ENCODE measurements at places on chromosomes 11 and 22. TPM values are rescaled to one million over a fixed set of nuclear protein-coding genes. Genes with fewer than 3 reads are reported as not detected.
A peak's percentile ranks its signal among the peaks of the same experiment; 100 is the strongest.

NELL1 gene
- not detected for total RNA-seq

SLC22A8 gene
- total RNA-seq, result not detected

- no peak for DNase-seq
Observed at GRCh38 chr22:39537975-39538374, 5.4 kb upstream of the RPS19BP1 start.

CTSW gene
- 1.1 TPM for total RNA-seq

TREH gene
- not detected for total RNA-seq

GRCh38 chr11:57597916-57598830 is 688 bp downstream of the SERPING1 start:
- peak; percentile 83 for DNase-seq

GRCh38 chr22:37427135-37427710 is at the start of gene ELFN2:
ELFN2 (minus strand) TSS chr22:37427479; CDS start chr22:37375534, 51,945 bp downstream.
- DNase-seq, result peak; percentile 50

BCO2 gene
- not detected for total RNA-seq

- DNase-seq, result no peak
Observed at GRCh38 chr11:57511741-57512430, 3.6 kb downstream of the SLC43A1 start.

GRCh38 chr11:126722006-126722736 is 278.4 kb downstream of the KIRREL3 start:
- DNase-seq, result peak; percentile 26

GRCh38 chr11:19089421-19089820 is 27.5 kb upstream of the ZDHHC13 start:
- DNase-seq, result no peak

DNA sequence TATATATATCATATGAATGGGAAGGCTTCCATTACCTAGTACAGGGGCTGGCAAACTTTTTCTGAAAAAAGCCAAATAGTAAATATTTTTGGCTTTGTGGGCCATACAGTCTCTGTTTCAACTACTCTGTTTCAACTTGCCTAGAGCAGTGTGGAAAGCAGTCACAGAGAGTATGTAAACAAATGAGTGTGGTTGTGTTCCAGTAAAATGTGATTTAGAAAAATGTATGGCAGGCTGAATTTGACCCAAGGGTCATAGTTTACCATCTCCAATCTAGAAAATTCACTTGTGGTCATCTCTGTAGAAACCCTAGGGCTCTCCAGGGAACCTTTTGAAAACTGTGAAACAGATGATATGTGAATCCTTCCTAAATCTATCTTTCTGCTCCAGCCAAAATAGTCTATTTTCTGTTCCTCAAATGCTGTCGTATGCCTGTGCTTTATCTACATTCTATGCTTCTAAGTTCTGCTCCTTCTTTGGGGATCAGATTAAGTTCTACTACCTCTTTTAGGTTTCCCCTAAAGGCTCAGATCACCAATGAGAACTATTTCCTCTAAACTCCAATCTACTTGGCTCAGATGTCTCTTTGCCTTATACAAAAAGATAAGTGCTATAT is 356.2 kb downstream of the METTL15 start:
- DNase-seq, result no peak

GRCh38 chr22:39952347-39952746 is 7.8 kb upstream of the TMA7B start:
- DNase-seq, result no peak

GRCh38 chr11:66039765-66040164 is 9.2 kb downstream of the GAL3ST3 start:
- DNase-seq, result no peak

DNA sequence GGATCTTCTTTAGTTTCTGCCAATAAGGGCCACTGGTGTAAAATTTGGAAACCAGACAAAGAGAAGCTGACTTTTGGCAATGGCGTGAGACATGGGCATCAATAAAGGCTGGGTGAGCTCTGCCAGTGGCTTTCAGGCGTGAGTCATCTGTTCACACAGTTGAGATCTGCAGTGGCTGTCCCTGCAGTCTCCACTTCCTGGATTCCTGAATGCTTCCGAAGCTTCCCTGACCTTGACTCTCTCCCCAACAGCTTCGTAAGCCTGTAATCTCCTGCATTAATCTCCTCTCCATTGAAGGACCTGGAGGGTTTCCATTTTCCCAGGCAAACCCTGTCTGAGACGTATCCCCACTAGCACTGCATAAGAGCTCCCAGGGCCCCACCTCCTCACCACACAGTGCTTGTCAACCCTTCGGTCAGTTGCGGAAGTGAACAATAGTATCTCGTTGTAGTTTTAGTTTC is 574.7 kb downstream of the TBC1D22A start:
- peak; percentile 77 for DNase-seq

RTCB gene
- total RNA-seq, result 96.7 TPM

GRCh38 chr11:86606836-86607481 is 65.5 kb downstream of the ME3 start:
- DNase-seq, result peak; percentile 53

DNA sequence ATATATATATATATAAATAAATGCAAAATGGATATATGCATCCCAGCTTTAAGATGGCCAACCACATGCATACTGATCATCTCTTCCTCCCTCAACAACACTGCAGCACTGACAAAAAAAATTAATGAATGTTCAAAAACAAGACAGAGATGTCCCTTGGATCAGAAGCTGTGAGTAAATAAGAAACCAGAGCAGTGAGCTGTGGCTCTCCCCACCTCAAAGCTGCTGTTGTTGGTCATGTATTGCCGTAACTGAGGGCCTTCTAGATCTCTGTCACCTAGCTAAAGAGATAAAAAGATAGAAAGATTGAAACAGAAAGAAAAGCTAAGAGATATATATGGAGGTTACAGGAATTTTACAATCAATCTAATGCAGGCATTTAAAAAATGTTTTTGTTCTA is 15.5 kb upstream of the TMEM135 start:
- no peak for DNase-seq

DNA sequence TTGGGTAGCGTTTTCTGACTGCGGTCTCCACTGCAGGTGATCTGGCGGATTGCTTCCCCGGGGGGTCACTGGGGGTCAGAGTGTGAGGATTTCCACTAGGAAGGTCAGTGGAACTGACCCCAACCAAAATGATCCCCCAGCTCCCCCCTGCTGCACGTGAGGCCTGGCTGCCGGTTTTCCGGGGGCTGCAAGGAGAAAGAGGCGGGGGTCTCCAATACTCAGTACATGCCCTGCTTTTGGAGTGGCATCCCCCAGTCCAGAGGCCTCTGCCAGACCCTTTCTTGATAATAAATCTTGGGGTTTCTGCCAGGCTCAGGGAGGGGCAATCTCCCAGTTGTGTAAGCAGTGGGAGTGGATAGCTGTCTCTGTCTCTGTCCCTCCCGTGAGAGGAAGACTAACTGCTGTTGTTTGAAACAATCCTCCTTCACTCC is 71.5 kb upstream of the RTL6 start:
- no peak for DNase-seq

- no peak for DNase-seq
Observed at GRCh38 chr22:41920271-41920976, 5.5 kb upstream of the SHISA8 start.

- peak; percentile 84 for DNase-seq
Observed at GRCh38 chr11:126153972-126154371, 57.5 kb downstream of the RPUSD4 start.

- DNase-seq, result peak; percentile 72
Observed at GRCh38 chr22:49934891-49935557, 16.6 kb downstream of the CRELD2 start.

GRCh38 chr11:76935042-76935441 is 74.3 kb downstream of the ACER3 start:
- DNase-seq, result peak; percentile 41

TMPRSS13 gene
- total RNA-seq, result not detected

DNA sequence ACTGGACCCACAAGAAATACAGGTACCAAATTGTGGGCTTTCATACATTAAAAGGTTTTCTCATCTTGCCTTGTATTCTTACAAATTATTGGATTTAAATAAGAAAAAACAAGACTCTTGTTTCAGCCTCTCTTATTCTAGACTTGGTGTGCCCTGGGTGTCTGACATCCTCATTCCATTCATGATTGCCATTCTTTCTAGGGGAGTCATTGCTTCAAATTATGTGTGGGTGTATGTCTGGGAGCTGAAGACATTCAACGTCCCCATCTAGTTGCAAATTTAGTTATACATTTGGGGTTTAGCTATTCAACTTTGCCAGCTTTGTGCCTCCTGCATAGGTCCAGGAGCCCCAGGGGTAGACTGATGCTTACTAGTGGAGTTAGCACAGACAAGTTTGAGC is 18.1 kb downstream of the MAML2 start:
- DNase-seq, result peak; percentile 76

GRCh38 chr11:92306966-92307510 is 82.4 kb downstream of the FAT3 start:
- no peak for DNase-seq

GRCh38 chr11:79013509-79013908 is 427.3 kb downstream of the TENM4 start:
- peak; percentile 43 for DNase-seq

GRCh38 chr22:41596776-41597634 is 7.4 kb upstream of the PMM1 start:
- peak; percentile 68 for DNase-seq

MS4A15 gene
- not detected for total RNA-seq

- DNase-seq, result peak; percentile 63
Observed at GRCh38 chr11:118171269-118172062, 5.0 kb downstream of the SCN2B start.

GRCh38 chr11:131232261-131232660 is 138.2 kb upstream of the NTM start:
- DNase-seq, result no peak

DNA sequence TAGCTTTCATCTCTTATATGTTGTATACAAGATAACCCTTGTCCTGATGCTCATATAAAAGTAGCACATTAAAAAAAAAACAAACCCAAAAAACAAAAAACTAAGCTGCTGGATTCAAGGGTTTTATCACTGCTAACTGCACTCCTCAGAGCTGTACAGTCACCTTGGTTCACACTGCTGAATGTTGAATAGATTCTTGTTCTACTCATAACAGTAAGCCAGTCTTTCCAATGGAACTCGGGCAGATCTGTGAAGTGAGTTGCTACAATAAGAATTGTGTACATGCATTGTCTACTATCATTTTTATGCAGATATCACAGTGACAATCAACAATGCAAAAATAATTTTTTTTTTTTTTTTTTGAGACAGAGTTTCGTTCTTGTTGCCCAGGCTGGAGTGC is 4.7 kb downstream of the HARBI1 start:
- DNase-seq, result no peak

DNA sequence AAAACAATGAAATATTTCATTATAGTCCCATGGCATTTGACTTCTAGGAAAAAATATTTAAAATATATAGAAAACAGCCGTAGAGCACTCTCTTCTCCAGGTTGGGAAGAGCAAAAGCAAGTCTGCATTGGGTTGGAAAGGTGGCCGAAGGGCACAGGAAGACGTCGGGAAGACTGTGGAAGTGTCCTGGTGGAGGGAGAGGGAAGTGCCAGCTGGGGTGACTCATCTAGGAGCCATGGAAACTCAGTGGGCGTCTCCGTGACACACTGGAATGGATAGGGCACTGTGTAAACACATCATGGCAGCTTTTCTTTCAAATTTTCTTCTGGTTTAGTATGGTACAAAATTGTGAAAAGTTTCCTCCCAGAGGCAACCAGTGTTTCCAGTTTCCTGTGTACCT is 12.7 kb downstream of the GTPBP1 start:
- peak; percentile 96 for DNase-seq

DNA sequence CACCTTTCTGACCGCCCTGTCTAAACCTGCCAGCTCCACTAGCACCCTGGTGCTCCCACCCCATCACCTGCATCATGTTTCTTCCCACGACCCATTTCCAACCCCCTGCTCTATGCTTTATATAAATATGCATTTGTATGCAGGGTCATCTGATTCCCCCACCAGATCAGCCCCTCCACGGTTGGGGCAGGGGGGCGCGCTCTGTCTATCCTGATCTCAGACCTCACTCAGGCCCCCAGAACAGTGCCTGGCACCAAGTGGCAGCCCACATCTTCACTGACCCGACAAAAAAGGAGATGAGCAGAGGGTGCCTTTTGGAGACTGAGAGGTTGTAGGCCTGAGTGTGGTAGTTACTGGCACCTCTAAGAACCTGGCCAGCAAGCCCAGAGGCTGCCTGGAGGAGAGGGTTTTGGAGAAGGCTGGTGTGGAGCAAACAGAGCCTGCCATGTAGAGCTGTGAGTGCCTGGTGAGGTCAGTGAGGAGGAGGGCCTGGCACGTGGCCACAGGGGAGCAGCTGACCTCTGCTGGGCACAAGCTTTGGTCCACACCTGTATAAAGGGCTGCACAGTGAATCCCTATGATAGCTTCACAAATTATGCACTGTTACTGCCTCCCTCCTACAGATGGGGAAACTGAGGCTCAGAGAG is 86.3 kb upstream of the RTL6 start:
- DNase-seq, result no peak

DNA sequence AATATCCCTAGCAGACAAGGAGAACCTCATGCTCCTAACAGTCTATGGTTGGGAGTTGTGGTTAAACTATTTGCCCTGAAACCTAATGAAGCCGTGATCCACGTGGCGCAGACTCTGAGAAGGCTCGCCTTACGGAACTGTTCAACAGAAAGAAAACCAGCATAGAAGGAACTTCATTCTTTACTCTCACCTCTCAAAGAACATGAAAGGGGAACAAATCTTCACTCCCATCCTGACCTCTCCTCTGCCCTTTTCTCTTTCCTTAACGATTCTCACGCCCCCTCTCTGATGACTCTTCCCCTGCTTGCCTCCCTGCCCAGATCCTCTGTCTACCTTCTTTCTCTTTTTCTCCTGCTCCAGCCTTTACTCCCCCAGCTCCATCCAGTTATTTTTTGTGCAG is 54.2 kb downstream of the IRAG1 start:
- peak; percentile 31 for DNase-seq

DNA sequence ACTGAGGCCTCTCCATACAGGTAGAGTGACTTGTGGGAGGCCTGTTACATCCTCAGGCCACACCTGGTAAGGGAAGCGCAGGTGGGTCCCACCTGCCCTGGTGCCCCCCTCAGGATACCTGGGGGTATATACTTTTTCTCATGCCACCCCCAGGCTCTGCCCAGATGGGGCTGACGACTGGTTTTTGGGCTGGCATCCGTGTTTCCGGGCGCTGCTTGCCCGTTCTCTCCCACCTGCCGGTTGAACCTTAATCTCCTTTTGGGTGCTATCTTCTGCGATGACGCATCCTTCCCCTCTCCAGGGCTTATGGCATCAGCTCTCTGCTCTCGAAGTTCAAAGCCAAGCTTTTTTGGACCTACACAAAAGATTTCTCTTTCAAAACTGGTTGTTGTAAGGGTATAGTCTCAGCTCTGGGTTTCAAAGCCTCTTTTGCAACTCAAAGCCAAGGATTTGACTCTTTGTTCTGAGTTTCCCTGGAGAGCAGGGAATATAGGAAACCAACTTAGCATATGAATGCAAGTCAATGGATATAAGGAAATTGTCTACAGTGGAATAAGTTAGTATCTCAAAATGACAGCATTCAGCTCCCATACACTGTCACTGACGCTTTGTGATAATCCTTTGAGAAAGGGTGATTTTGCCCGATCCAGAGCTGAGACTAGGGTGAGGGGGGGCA is 8.6 kb upstream of the LRRC10B start:
- no peak for DNase-seq

Measured in GM23248 (cell line).